ENCODE measurements at places on chromosomes 2 and 18. TPM values are rescaled to one million over a fixed set of nuclear protein-coding genes. Genes with fewer than 3 reads are reported as not detected.
A peak's percentile ranks its signal among the peaks of the same experiment; 100 is the strongest.

IL36RN gene
- not detected for total RNA-seq

GRCh38 chr2:69138793-69139459 lies 125.9 kb downstream of the ANTXR1 start:
- peak; percentile 72 for DNase-seq

YPEL5 gene
- 105 TPM for total RNA-seq

- DNase-seq = no peak
Measured at GRCh38 chr2:239137165-239137897, 263.5 kb downstream of the HDAC4 start.

DNA sequence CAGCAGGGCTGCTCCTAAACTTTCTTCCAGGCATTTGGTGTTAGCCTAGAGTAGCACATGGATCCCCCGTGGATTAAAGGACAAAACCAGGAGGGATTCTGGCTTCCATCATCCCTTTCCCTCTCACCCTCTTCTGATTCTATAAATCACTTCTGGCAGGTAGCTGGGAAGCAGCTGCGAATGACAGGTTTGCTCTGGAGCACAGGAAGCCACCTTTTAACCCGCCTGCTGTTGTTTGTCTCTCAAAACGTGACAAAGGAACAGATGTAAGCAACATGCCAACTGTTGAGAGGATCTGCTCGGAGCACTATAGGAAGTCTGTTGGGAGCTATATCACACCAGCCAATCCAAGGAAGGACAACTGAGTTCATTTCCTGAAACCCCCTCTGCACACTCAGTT lies 101.9 kb downstream of the ACTR2 start:
- no peak for DNase-seq

NAT8 gene
- not detected for total RNA-seq

SMC6 gene
- total RNA-seq = 12.2 TPM

DNA sequence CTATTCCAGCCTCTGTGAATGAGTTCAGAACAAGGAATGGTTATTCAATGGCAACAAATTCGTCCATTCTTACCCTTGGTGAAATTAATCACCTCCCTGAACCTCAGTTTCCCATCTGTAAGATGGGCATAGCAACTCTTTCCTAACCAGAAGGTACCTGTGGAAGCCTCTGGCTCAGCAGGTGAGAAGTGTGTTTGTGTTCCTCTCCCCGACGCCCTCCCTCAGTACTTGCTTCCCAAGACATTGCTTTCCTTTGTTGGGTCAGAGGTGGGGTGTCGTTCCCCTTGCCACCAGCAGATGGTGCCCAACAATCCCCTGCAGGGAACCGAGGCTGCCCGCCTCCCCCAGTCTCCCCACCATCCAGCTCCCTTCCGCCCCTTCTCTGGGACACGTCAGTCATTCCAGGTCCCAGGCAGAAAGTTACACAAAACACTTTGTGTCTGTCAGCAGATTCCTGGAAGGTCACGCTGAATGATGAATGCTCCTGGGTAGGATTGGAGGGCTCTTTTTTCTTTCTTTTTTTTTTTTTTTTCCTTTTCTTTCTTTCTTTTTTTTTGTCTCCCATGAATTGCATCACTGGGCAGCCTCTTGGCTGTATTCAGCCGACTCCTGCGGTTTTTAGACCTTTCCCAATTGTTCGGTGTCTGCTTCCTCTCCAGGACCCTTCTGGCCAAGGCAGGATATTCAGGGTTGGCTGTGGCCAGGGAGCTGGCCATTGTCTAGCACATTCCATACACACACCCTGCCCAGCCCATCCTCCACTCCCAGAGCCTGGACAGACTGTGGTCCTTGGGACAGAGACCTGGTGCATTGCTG lies 117.3 kb downstream of the LPIN1 start:
- DNase-seq = peak; percentile 77

DNA sequence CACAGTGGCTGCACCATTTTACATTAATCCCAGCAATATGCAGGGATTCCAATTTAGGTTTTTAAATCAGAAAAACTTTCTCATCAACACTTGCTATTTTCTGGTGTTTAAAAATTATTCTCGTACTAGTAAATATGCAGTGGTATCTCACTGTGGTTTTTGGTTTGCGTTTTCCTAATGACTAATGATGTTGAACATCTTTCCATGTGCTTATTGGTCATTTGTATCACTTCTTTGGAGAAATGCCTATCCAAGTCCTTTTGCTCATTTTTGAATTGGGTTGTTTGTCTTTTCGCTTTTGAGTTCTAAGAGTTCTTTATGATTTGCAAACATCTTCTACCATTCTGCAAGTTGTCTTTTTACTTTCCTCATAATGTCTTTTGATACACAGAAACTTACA lies 62.1 kb upstream of the TCF7L1 start:
- DNase-seq = peak; percentile 10

DNA sequence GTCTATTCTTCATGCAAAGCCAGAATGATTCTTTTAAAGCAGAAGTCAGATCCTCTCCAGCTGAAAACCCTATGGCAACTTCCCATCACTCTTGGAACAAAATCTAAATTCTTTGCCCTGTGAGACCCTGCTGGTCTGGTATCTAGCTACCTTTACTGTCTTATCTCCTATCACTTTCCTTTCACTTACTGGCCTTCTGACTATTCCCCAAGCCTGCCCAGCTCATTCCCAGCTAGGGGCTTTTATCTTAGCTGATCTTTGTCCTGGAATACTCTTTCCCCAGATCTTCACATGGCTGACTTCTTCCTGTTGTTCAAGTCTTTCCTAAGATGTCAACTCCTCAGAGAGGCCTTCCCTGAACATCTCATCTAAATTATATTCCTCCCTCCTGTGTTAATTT lies 63.6 kb downstream of the GREB1L start:
- no peak for DNase-seq

- peak; percentile 68 for DNase-seq
Measured at GRCh38 chr2:225894236-225894980, 494.9 kb downstream of the NYAP2 start.

C2orf66 gene
- not detected for total RNA-seq

DNA sequence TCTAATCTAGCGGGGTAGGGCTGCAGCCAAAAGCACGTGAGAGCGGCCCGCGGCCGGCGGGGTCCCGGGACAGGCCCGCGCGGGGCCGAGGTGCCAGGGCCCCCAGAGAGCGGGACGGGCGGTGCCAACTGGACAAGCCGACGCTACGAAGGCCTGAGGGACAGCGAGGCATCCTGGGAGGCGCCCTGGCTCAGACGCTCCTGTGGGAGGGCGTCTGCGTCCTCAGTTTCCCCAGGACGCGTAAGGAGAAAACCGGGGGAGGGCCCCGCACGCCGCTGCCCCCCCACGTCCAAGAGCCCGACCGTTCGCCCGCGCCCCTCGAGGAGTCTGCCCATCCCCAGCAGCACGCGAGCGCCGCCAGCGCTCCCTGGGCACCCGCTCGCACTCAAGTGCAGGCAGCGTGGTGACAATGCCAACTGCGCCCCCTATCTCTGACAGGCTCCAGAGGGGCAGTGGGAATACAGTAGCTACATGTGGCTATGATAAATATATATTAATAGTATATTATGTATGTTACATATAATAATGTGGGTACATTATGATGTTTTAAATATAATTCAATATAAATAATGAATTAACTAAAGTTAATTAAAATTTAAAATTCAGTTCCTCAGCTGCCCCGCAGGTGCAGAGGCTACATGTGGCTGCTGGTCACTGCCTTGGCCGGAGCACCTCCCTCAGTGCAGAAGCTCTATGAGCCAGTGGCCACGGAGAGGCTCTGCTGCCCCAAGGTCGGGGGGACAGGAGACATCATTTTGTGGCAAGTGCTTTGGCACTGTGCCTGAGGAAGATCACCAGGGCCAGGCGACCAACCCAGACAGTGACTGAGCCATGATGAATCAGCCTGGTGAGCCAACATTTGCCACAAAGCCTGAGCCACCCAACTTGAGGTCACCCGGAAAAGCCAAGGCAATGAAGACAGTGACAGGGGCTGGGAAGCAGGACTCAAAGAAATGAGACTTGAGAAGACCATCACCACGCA lies 5.5 kb upstream of the SFT2D3 start:
- DNase-seq = peak; percentile 50

GRCh38 chr18:55607773-55608172 lies 19.8 kb upstream of the TCF4 start:
- no peak for DNase-seq

NTSR2 gene
- not detected for total RNA-seq

ALPP gene
- not detected for total RNA-seq

GRCh38 chr18:2641638-2642037 lies 13.9 kb upstream of the SMCHD1 start:
- DNase-seq = no peak

DNA sequence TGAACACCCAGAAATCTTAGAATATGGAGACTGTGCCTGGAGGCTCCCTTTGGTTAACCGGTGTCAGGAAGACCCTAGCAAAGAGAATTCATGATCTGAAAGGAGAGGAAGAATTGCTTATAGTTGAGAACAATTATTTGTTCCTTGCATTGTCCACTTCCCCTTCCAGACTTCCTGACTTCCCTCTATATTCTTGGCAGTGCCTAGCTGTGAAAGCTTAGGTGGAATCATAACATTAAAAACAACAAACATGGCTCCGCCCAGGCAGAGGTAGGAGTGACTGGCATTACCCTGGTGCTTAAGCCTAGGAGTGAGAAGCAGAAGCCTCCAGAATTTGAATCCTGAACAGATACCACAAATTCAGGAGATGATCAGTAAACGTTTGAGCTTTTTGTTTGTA lies 1.9 kb downstream of the TTL start:
- DNase-seq = no peak

DNA sequence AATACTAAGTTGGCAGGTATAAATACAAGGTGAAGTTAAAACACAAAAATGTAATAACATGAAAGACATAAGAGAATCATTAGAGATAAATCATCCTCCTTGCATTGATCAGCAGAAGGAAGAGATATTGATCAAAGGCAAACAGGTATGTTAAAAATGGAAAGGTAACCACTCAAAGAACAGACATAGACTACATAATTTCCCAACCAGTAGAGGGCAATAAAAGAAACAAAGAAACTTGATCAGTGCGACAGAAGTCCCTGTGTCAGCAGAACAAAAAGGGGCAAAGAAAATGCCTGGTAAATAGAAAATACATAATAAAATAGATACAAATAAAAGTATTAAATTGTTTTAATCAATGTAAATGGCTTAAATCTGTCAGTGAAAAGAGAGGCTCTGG lies 53.6 kb downstream of the FAM228A start:
- DNase-seq = peak; percentile 13

NT5DC4 gene
- total RNA-seq = not detected

FEV gene
- not detected for total RNA-seq

PRSS56 gene
- total RNA-seq = not detected

DNA sequence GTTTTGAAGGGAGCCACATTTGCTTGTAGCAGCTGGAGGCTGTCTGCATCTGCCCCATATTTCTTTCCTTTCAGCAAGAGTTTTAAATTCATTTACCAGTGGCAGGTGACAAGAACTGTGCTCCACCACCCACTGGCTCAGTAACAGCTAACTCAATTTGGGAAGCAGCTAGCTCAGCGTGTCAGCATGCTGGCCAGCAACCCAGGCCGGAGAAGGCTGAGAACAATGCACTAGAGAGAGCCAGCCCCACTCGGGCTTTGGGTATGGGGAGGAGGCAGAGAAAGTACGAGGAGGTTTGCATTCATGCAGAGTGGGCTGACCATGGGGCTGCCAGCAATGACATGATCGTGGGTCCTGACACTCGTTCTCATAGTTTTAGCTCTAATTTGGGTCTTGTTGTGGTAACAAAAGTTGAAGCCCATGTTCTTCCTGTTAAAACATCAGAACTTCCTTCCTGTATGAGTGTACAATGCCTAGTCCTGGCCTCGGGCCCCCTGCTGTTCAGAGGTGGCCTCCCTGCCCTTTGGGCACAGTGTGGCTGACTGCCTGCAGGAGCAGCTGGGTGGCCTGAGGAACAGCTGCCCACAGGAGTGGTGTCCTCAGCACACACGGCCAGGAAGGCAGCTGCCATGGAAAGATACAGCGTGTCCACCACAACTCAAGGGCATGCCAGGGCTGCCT lies 23.0 kb downstream of the CDC42EP3 start:
- DNase-seq = no peak

Measured in HFFc6 (cell line).